Spleen (tissue), 13 donors: ENCODE measurements at places on chromosomes 5 and 9. TPM values are rescaled to one million over a fixed set of nuclear protein-coding genes. Genes with fewer than 3 reads are reported as not detected.

The RASGEF1C gene
- total RNA-seq: not detected

The PLPP7 gene
- total RNA-seq: 3.4 TPM

The TAS2R1 gene
- not detected for total RNA-seq

The SUB1 gene
- 199 TPM for total RNA-seq

The FNBP1 gene
- total RNA-seq: 156 TPM

The SMIM33 gene
- total RNA-seq: not detected

The SPATA6L gene
- 1.6 TPM for total RNA-seq

The CYLC2 gene
- total RNA-seq: not detected

The PCDHGB6 gene
- 3.1 TPM for total RNA-seq

The CMBL gene
- total RNA-seq: 3.1 TPM

The LVRN gene
- 0.33 TPM for total RNA-seq

DNA sequence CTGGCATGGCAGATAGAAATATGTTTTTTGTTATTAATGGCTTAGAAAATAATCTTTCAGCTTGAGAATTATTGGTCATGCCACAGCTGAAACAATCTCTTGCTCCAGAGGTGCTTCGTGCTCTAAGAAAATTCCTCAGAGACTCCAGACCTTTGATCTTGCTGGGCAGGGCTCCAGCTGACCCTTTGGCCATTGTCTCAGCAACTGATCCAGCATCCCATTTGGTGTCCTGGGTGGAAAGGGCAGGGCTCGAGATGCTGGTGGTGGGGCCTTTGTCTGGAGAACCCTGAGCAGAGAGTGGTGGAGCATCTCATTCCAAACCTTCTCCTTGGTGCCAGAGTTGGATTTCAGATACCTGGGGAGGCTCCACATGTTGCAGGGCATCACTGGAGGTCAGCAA lies 43.2 kb upstream of the PIK3R1 start:
- no peak for DNase-seq

DNA sequence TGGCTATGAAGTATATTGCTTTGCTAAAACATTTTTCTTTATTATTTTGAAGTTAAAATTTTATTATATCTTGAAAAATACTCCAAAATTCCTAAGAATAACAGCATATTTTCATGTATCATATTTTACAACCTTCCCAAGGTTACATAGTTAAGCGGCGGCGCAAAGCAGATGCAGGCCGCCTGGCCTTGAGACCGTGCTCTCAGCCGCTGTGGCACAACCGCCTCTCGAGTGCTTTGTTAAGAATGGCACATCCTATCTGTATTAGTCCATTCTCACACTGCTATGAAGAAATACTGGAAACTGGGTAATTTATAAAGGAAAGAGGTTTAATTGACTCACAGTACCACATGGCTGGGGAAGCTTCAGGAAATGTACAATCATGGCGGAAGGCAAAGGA lies 228.8 kb downstream of the ARRDC3 start:
- DNase-seq: no peak

DNA sequence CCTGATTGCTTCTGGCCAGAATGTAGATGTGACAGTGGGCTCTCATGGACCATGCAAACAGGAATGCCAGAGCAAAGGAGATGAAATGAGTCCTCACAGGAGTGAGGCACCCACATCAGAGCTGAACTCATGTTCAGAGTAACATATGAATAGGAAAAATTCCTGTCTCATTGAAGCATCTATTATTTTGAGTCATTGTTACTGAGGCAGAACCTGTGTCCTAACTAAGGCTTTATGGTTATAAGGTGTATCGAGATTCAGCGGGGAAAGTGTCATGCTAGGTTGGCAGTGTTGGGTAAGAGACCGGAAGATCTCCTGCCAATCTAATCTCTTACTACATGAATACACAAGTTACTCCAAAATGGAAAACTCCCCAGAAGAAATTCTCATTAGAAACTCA lies 304.1 kb downstream of the TRPM3 start:
- DNase-seq: no peak

- no peak for DNase-seq
These were observed 41.9 kb upstream of the PPP2R2B start for GRCh38 chr5:146920351-146920881.

- peak; percentile 75 for DNase-seq
These were observed 571 bp downstream of the CNTFR start for GRCh38 chr9:34588671-34589635.

DNA sequence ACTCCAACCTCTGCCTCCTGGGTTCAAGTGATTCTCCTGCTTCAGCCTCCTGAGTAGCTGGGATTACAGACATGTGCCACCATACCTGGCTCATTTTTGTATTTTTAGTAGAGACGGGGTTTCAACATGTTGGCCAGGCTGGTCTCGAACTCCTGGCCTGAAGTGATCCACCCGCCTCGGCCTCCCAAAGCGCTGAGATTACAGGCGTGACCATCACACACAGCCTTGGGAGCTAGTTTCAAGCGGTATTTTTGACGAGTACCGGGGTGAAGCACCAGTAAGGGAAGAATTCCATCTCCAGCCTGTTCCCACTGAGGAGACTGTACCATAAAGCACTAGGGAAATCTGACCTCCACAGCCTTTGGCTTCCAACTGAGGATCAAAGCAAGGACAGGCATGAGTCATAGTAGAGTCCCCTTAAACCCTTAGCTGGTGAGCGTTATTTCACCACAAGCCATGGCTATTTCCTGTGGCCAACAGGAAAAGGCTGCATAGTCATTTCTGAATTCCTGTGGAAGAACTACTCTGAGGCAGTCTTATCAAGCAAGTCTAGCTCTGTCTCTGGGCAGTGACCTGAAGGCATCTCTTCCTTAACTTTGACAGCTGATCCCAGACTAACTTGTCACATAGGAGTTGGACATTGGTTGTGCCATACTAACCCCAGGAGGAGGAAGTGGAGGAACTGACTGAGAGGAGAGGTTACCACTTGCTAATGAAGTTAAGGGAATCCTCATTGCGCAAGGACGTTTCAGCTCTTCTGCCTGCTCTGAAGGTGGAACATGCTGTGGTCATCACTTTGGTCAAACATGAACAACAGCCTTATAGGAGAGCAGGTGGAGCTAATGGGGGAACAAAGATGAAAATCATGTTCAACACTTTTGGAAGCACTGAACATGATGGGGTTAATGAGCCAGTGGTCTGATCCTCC lies 85.8 kb upstream of the DMRT1 start:
- DNase-seq: no peak

GRCh38 chr9:89427621-89428221 lies 70.2 kb downstream of the SEMA4D start:
- DNase-seq: peak; percentile 71

GRCh38 chr9:100990605-100991381 lies 37.7 kb upstream of the PLPPR1 start:
- DNase-seq: no peak

DNA sequence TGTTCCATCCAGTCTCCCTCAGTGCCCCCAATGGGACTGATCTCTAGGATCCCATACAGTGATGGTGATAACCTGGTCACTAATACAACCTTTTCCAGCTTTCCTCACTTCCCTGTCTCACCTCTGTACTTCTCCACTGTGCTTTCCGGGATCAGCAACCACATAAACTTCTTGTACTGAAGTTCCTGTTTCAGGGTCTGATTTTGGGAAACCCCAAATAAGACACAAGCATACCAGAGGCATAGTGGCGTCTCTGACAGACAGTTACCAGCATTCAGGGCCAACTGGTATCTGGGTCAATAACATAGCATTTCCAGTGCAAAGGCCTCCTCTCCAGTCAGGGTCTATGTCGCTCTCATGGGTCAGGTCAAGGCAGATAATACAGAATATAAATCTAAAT lies 64.3 kb downstream of the GLDC start:
- no peak for DNase-seq

DNA sequence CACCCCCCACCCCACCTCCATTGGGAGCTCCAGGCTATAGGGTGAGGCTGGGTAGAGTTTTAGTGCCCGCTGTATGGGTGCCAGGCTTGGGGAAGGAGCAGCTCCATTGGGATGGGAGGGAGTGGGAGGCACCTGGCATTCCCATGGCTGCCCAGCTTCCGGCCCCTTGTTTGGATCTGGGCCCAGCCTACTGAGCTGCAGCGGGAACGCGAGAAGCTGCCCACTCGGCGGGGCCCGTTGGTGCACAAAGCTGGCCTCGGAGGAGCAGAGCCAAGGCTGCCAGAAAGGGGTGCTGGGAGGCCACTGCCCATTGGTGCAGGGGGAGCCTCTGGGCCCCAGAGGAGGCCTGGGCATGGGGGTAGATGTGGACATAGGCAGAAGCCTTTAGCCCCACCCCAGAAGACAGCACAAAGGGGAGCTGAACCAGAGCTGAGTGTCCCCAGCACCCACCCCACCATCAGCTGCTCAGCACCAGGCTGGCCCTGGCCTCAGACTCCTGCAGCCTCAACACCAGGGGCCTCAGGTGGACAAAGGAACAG lies 4.4 kb downstream of the LCN9 start:
- peak; percentile 45 for DNase-seq

GRCh38 chr5:90967443-90967842 lies 408.8 kb downstream of the ADGRV1 start:
- no peak for DNase-seq

- DNase-seq: no peak
These were observed 30.3 kb upstream of the ROPN1L start for GRCh38 chr5:10411336-10411735.

DNA sequence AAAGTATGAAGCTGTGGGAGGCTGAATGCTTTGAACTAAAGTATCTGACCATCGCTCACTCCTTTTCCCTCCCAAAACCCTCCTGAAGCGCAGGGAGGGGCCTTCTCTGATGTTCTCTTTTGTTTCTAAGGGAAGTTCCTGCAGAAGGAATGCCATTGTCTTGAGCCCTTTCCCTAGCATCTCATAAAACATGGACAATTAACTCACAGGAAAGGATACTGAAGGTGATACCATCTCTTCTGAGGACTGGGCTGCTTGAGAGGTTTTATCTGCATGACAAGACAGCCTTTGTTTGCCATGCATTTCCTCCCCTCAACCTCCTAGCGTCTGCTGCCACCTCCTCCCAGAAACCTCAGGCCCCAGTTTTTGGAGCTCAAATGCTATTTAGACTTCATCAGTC lies 4.3 kb upstream of the RMND5B start:
- no peak for DNase-seq

DNA sequence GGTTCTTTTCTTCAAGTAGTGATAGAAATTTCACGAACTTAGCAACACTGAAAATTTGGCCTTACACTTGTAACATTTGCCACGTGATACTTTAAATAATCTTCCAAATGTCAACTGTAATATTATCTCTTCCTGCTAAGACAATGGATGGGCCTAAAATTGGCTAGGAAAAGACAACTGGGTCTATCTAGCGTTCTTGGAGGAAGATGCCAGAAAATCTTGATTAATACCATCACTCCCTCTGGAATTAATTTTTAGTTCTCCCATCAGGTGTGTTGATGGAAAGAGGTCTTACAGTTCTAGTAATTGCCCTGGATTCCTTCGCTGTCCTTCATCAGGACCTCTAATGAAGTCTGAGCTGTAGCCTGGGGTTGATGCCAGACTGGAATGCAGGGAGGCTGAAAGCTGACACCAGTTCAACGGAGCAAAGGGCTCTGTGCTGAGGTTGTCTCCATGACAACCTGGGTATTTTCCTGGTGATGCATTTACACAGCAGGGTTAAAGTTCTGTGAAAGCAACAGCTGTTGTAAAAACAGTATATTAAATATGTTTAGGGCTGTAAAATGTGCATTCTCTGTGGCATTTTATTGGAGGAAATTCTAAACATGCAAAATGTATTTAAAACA lies 92.3 kb downstream of the GAS1 start:
- DNase-seq: no peak

- DNase-seq: no peak
These were observed 136.5 kb downstream of the CCDC192 start for GRCh38 chr5:127839496-127840197.

DNA sequence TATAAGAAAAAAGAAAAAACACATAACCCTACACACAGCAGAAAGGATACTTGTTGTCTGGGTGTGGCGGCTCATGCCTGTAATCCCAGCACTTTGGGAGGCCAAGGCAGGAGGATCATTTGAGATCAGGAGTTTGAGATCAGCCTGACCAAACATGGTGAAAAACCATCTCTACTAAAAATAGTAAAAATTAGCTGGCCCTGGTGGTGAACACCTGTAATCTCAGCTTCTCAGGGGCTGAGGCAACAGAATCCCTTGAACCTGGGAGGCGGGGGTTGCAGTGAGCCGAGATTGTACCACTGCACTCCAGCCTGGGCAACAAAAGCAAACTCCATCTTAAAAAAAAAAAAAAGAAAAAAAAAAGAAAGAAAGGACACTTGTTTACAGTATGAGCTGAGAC lies 147.6 kb upstream of the PITX1 start:
- DNase-seq: no peak

GRCh38 chr5:75021219-75021618 lies 31.1 kb downstream of the GCNT4 start:
- DNase-seq: no peak

DNA sequence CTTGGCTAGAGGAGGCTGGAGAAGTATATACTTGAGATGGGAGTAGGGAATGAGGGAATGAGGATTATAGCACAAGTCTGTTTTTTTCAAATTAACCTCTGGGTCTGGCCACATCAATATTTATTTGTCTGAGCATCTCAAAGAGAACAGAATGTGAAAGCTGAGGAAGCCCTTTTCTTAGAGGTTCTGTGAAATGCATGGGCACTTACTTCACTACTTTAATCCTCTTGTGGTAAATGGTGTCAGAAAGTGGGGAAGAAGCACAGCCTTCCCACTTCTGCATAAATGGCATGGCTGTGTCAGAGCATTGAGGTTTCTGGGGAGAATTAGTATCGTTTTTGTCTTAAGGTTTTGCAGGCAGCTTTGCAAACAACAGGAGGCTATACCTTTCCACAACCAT lies 48.6 kb downstream of the SPATA31D1 start:
- no peak for DNase-seq

DNA sequence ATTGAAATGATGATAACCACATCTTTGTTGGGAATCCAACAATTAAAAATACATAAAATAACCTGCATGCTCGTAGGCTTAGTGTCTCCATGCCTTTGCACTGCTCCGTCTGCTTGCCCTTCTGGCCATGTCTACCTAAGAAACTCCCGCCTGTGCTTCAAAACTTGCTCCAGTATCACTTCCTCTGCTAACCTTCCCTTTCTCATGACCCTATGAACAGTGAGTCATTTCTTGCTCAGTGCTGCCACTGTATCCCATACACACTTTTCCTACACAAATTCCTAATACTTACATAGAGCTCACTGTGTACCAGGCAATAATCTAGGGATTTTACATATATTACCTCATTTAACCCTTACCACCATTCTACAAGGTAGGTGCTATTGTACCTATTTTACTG lies 33.5 kb downstream of the TMEM245 start:
- no peak for DNase-seq

GRCh38 chr9:135736272-135736978 lies 34.4 kb downstream of the KCNT1 start:
- DNase-seq: no peak

- DNase-seq: no peak
These were observed 15.1 kb downstream of the TEK start for GRCh38 chr9:27124151-27124550.

- no peak for DNase-seq
These were observed 29.7 kb upstream of the ARAP3 start for GRCh38 chr5:141711687-141712086.

GRCh38 chr5:153827397-153827796 lies 211.3 kb downstream of the FAM114A2 start:
- no peak for DNase-seq

- no peak for DNase-seq
These were observed 411.6 kb downstream of the BNC2 start for GRCh38 chr9:16458696-16459420.

- DNase-seq: no peak
These were observed 158.9 kb downstream of the ADAMTSL1 start for GRCh38 chr9:18632632-18633403.

GRCh38 chr5:89735082-89735481 lies 674.5 kb downstream of the CETN3 start:
- no peak for DNase-seq
